Naive thymus-derived CD4-positive, alpha-beta T cell (primary cell): ENCODE measurements at places on chromosomes 5 and 9. TPM values are rescaled to one million over a fixed set of nuclear protein-coding genes. Genes with fewer than 3 reads are reported as not detected.

The LAMC3 gene
- total RNA-seq: 9.2 TPM

The MYOZ3 gene
- not detected for total RNA-seq

The SNCB gene
- not detected for total RNA-seq

DNA sequence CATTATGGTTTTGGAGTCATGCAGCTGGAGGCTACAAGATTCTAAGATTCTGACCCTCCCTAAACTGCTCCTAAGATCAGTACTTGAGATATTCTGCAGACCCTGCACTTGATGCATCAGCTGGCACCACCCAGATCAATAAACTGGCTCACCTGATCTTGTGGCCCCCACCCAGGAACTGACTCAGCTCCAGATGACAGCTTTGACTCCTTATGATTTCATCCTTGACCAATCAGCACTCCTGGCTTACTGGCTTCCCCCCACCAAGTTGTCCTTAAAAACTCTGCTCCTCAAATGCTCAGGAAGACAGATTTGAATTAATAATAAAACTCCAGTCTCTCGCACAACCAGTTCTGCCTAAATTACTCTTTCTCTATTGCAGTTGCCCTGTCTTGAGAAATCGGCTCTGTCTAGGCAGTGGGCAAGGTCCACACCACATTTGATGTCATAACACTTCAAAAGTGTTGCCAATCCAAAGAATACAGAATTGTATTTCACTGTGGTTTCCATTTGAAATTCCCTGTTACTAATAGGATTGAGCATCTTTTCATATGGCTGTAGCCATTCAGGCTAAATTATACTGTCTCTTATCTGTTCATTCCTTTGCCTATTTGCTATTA, 14.8 kb upstream of the SLC30A5 start:
- DNase-seq: no peak

GRCh38 chr9:85199866-85200495, 530.5 kb downstream of the NTRK2 start:
- no peak for DNase-seq
